Activated T-cell treated with anti-CD3 and anti-CD28 coated beads for 48 hours (primary cell): ENCODE measurements at places on chromosomes 3 and 15.

DNA sequence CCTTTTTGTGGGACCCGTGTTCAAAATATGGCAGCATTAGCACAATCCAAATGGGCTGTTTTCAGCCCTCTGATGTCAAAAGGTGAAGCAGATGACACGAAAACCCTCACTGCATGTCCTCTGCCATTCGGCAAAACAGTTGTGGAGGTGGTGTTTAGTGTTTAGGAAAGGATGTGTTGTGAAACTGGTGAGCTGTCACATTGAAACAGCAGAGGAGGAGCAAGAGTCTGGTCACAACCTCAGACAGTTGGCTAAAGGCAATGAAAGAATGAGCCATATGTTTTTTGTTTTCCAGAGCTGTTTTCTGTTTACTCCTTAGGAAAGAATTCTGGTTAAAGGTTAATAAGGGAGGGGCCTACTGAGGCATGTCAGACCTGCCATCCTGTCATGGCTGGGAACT, 140.7 kb downstream of the VPS8 start:
- no peak for DNase-seq

GRCh38 chr3:65662095-65662494, 376.6 kb downstream of the MAGI1 start:
- DNase-seq: no peak

GRCh38 chr3:61669203-61669602, 107.8 kb downstream of the PTPRG start:
- no peak for DNase-seq

DNA sequence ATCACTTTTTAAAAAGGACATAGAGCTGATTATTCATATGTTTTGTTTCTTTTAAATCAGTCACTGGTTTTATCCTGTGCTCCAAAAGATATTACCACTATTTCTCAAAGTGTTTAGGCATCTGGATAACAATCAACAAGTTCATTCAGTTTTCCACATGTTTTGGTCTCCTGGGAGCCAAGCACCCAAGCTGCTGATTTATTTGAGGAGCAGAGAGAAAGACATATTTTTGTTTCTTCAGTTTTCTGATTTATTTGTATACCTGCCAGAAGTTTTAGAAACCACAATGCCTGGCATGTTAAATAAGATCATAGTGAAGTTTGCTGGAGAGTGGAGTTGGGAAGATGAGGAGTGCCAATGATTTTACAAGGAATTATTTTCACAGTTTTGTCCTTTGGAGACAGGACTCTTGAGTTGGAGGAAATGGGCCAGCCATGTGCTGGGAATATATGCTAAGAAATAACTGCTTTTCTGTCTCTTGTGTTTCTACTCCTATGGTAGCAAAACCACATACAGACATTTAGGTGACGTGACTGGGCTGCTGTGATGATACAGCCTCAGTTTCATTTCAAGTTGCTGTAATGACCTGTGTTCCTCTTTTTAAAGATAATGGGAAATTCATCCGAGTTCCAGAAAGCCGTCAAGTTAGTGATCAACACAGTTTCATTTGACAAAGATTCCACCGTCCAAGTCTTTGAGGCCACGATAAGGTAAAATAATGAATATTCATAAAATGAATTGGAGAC, 11.7 kb downstream of the EDEM1 start:
- no peak for DNase-seq

DNA sequence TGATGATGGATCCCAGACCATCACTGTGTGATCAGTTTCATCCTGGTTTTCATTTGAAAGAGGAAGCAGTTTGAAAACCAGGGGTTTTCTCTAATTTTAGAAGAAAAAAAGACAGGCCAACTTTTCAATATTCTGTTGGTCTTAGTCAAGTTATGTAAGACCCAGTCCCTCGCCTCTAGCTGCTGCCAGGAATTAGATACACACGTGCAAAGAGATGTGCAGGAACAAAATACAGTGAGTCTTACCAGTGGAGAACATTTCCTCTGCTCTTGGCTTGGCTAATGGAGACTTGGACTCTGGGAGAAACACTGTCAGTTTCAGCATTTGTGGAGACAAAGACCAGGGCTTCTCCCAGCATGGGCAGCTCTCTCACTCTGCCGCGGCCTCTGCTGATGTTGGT, 214.9 kb upstream of the C2CD4B start:
- no peak for DNase-seq
